ENCODE measurements at places on chromosomes 4 and X.

DNA sequence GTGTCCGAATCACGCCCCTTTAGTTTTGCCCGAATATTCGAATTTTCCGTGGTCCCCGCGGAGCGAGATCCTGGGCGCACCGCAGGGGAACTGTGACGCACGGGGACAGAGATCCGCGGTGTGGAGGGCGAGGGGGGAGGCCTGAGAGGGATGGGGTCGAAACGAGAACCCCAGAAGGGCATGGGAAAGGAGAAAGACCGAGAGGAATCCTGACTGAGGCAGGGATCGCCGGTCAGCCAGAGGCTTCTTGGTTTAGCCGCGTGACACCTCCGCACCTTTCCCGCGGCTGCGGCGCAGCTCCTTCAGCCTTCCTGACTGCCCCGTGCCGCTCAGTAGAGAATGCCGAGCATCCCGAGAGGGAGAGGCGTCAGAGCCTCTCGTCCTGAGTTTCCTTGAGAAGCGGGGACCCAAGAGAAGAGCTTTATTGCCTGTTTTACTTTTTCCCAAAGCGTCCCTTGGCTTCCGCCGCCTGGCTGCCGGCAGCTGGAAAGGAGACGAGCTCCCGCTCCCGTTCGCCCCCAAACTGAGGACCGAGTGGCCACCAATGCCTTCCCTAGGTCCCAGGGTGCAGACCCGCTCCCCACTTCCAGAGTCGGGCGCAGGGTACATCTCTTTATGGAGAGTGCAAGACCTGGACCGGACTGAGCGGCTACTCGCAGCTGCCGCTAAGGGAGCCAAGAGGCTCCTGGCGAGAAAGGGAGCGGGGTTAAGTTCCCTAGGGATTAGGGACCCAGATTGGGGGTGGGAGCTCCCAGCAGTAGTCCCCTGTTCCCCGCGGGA is 911 bp upstream of the GPR50 start:
- peaks cover 7% of the 10 kb centered on the region for H3K4me1 ChIP-seq
- no peaks in the 10 kb centered on the region for H3K27me3 ChIP-seq
- no peaks in the 10 kb centered on the region for H3K36me3 ChIP-seq
- H3K27ac ChIP-seq = no peak overlapping the region

DNA sequence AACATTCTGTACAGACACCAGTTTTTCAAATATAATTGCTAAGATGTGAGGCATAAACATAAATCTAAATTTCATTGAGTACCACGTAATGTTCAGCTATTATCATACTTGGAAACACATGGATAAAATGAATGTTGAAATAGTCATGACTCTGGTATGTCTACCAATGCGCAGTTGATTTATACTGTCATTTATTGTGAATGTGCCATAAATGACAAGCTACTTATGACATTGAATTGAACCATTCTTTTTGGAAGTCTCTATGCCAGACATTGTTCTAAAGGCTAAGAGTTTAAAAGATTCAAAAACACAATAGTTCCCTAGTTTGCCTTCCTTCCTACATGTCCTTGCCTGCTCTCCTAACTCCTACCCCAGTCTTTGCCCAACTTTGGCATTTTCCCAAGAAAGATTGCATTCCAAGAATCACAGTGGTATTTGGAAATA is 96.6 kb upstream of the DMD start:
- H3K27ac ChIP-seq = no peak overlapping the region
- H3K4me1 ChIP-seq = no peaks in the 10 kb centered on the region
- DNase-seq = no peak
- no peak overlapping the region for H3K4me3 ChIP-seq

DNA sequence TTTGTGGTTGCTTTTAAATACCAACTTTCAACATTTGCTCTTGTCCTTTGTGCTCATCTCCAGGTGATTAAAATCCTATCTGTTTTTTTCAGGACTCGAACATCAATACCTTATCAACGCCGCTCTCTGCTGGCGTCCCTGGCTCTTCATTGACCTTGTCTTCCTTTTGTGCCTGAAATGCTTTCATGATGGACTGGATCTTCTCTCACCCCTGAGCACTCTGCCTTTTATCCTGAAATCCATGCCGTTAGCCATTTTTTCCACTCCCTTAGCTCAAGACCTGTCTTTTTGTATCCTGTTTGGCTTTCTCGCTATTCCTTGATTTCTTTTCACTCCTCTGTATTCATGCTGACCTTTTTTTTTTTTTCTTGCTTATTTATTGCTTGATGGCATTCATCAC is 549.5 kb upstream of the CPEB2 start:
- H3K27ac ChIP-seq = no peak overlapping the region
- no peak overlapping the region for H3K4me3 ChIP-seq
- H3K27me3 ChIP-seq = no peaks in the 10 kb centered on the region
- H3K4me1 ChIP-seq = no peaks in the 10 kb centered on the region

GRCh38 chrX:113384628-113385027 is 544.0 kb upstream of the AMOT start:
- H3K27ac ChIP-seq = no peak overlapping the region
- H3K4me3 ChIP-seq = no peak overlapping the region
- H3K36me3 ChIP-seq = no peaks in the 10 kb centered on the region
- no peaks in the 10 kb centered on the region for H3K4me1 ChIP-seq

DNA sequence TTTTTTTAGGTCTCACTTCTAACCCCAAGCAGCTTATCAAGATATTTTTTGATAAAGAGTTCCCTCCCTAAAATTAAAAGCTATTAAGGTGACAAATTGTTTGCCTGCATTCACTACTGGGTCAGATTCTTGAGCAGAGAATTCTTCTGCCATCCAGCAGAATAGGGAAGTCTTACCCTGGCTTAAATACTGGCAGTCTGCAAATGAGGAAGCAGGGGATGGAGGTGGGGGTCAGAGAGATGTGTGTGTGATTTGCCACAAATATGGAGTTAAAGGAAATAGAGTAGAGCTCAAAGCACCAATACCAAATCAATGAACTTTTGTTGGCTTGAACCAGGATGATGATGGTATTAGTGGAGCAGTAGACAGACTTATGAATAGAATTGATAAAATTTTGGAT is 122.2 kb downstream of the ANXA5 start:
- no peaks in the 10 kb centered on the region for H3K4me1 ChIP-seq
- no peak overlapping the region for H3K27ac ChIP-seq
- no peaks in the 10 kb centered on the region for H3K36me3 ChIP-seq

GRCh38 chr4:1297456-1298325 is 8.0 kb downstream of the MAEA start:
- peak; percentile 13 for DNase-seq
- H3K4me3 ChIP-seq = no peak overlapping the region
- peaks cover 19% of the 10 kb centered on the region for H3K4me1 ChIP-seq
- H3K27me3 ChIP-seq = no peaks in the 10 kb centered on the region
- H3K36me3 ChIP-seq = no peaks in the 10 kb centered on the region

GRCh38 chr4:40173470-40173875 is 23.4 kb upstream of the RHOH start:
- no peak for DNase-seq
- H3K27me3 ChIP-seq = no peaks in the 10 kb centered on the region
- no peaks in the 10 kb centered on the region for H3K36me3 ChIP-seq
- H3K27ac ChIP-seq = no peak overlapping the region
- no peak overlapping the region for H3K4me3 ChIP-seq
- no peaks in the 10 kb centered on the region for H3K4me1 ChIP-seq

DNA sequence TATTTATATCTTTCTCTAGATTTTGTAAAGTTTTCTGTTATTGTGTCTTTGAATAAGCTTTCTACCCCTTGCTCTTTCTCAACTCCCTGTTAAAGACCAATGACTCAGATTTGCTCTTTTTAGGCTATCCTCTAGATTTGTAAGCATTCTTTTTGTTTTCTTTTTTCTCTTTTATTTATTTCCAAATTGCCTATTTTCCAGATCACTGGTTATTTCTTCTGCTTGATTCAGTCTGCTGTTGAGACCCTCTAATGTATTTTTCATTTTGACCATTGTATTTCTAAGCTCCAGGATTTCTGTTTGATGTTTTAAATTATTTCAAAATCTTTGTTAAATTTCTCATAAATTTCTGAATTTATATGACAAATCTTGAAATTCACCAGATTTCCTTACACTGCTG is 462.6 kb upstream of the GALNT7 start:
- no peaks in the 10 kb centered on the region for H3K4me1 ChIP-seq
- no peaks in the 10 kb centered on the region for H3K27me3 ChIP-seq
- no peaks in the 10 kb centered on the region for H3K36me3 ChIP-seq
- no peak overlapping the region for H3K4me3 ChIP-seq
- no peak overlapping the region for H3K27ac ChIP-seq

- H3K36me3 ChIP-seq = peaks cover 36% of the 10 kb centered on the region
- no peak overlapping the region for H3K27ac ChIP-seq
- H3K4me3 ChIP-seq = no peak overlapping the region
- H3K4me1 ChIP-seq = peaks cover 7% of the 10 kb centered on the region
- no peaks in the 10 kb centered on the region for H3K27me3 ChIP-seq
These were observed 22.3 kb downstream of the GAK start for GRCh38 chr4:909821-910220.

DNA sequence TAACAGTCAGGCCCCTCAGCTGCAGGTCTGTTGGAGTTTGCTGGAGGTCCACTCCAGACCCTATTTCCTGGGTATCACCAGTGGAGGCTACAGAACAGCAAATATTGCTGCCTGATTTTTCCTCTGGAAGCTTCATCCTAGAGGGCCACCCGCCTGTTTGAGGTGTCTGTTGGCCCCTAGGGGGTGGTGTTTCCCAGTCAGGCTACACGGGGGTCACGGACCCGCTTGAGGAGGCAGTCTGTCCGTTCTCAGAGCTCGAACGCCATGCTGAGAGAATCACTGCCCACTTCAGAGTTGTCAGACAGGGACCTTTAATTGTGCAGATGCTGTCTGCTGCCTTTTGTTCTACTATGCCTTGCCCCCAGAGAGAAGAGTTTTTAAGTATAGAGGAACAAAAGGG is 160.8 kb downstream of the DKK2 start:
- H3K27ac ChIP-seq = no peak overlapping the region
- no peaks in the 10 kb centered on the region for H3K36me3 ChIP-seq
- H3K4me3 ChIP-seq = no peak overlapping the region

- H3K36me3 ChIP-seq = no peaks in the 10 kb centered on the region
- H3K4me1 ChIP-seq = peaks cover 13% of the 10 kb centered on the region
- peak overlapping the region; percentile 69 for H3K27ac ChIP-seq
- H3K27me3 ChIP-seq = no peaks in the 10 kb centered on the region
These were observed 156.3 kb downstream of the CBR4 start for GRCh38 chr4:168853770-168854169.

DNA sequence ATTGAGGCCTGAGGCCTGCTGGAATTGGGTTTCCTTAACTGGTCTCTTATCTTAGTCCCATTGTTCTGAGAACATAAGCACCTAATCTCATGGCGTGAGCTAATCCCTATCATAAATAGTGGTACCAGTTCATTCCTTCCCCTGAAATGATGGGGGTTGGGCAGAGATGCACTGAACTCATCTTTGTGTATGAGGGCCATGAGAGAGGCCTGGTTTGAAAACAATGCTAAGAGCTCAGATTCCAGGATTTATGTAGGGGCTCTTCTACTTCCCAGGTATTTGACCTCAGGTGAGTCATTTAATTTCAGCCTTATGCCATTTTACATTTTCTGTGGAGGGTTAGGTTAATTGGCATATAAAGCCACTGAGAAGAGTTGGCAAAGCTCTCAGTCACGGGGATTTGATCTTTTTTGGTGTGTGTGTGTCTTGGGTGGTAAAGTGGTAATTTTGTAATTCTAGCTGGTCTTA is 4.4 kb downstream of the RBM3 start:
- no peak overlapping the region for H3K4me3 ChIP-seq
- peaks cover 12% of the 10 kb centered on the region for H3K4me1 ChIP-seq
- no peak overlapping the region for H3K27ac ChIP-seq
- no peaks in the 10 kb centered on the region for H3K36me3 ChIP-seq

- no peaks in the 10 kb centered on the region for H3K27me3 ChIP-seq
- H3K4me1 ChIP-seq = peaks cover 47% of the 10 kb centered on the region
- no peak for DNase-seq
- H3K27ac ChIP-seq = no peak overlapping the region
- H3K36me3 ChIP-seq = no peaks in the 10 kb centered on the region
These were observed 51.1 kb downstream of the C4orf51 start for GRCh38 chr4:145731028-145731427.

DNA sequence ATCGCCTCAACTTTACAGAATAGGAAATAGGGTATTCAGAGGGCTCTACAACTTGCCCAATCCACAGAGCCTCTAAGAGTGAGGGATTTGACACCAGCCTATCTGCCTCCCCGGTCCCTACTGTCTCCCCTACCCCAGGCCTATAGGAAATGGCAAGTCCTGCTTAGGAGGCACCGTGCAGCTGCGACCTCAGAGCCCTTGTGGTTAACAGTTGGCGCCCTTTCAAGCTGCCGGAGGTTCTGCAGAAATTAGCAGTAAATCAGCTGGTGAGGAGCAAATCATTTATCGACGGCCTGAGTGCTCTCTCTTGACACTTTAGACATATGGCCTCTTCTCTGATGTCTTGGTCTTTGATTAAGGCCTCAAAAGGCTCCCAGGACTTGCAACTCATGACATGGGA is 96.9 kb downstream of the CLNK start:
- peaks cover 4% of the 10 kb centered on the region for H3K4me1 ChIP-seq
- H3K27me3 ChIP-seq = no peaks in the 10 kb centered on the region
- H3K27ac ChIP-seq = no peak overlapping the region
- H3K36me3 ChIP-seq = no peaks in the 10 kb centered on the region

- peak overlapping the region; percentile 50 for H3K4me3 ChIP-seq
- no peaks in the 10 kb centered on the region for H3K36me3 ChIP-seq
- H3K27me3 ChIP-seq = no peaks in the 10 kb centered on the region
- no peak overlapping the region for H3K27ac ChIP-seq
- H3K4me1 ChIP-seq = peaks cover 27% of the 10 kb centered on the region
These were observed 448 bp downstream of the TLL1 start for GRCh38 chr4:165873298-165874071.

DNA sequence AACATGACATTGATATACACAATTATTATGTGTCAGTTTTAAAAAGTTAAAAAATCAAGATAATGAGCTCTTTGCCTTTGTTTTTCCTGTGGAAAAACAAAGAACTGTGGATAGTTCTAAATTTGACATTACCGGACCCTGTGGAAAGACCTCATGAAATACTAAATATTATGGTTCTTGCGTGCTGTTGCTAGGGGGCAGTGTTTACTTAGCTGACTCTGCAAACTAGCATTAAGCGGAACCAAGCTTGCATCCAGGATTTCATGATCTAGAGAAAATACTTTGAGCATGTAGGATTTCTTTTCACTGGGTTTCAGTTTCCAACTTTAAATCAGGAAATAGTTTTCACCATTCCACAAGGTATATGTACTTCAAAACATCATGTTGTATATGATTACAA is 33.6 kb downstream of the CLCN4 start:
- H3K27me3 ChIP-seq = no peaks in the 10 kb centered on the region
- H3K27ac ChIP-seq = no peak overlapping the region
- H3K36me3 ChIP-seq = no peaks in the 10 kb centered on the region
- no peak overlapping the region for H3K4me3 ChIP-seq
- no peaks in the 10 kb centered on the region for H3K4me1 ChIP-seq

DNA sequence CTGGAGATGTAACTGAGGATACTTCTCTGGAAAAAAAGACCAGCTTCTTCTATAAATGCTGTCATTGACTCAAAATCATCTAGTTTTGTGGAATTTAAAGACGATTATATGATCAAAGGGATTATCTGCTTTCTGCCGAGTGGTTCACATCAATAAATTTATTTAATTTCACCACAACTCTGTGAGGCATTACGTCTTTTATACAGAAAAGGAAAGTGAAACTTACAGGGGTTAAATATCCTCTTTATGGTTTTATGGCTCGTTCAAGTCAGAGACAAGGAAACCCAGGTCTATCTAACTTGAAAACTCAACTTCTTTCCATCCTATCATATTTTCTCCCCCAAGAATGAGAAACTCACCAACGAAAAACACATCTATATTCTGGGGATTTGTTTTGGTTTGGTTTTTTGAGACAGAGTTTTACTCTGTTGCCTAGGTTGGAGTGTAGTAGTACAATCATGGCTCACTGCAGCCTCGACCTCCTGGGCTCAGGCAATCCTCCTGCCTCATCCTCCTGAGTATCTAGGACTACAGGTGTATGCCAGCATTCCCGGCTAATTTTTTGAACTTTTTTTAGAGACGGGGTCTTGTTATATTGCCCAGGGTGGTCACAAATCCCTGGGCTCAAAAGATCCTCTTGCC is 377.9 kb upstream of the EMCN start:
- H3K4me3 ChIP-seq = peak overlapping the region; percentile 38
- H3K27ac ChIP-seq = no peak overlapping the region

Data from upper lobe of left lung (tissue), 6 donors.